ENCODE measurements at places on chromosomes 6 and 20. TPM values are rescaled to one million over a fixed set of nuclear protein-coding genes. Genes with fewer than 3 reads are reported as not detected.

DNA sequence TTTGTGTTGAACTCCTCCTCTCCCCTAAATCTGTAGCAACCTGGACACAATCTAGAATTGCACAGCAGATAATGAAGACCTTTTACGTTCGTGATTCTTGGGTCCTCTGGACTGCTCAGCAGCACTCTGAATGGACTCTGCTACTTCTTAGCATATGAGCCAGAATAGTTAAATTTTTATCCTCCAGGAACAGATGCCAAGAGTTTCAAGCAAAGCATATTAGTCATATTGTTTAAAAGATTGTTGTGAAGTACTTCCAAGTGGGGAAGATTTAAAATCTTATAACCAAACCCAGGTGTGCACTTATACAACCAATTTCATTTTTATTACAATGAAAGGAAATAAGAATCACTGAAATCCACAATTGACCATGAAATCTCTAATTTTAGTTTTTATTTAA, 118.9 kb upstream of the EXOC2 start:
- no peak for DNase-seq

DNA sequence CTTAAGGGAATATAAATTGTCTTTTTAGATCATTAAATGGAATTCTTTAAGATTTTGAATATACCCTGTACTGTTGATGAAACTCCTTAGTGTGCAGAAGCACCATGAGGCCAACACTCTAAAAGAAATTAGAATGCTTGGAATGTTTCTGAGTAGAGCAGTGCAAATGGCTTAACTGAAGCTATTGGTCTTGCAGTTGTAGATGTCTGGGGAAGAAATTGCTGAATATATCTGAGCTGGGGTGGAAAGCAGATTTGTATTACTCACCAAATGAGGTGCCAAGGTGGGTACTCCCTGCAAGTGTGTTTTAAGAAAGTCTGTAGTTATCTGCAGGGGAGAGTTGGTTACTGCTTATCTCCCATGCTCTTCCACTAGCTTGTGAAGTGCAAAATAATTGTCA, 119.0 kb downstream of the ADGRG6 start:
- no peak for DNase-seq

The LPA gene
- total RNA-seq: 0.30 TPM

The TNNC2 gene
- not detected for total RNA-seq

Measured in lower lobe of right lung (tissue), 2 donors.